ENCODE measurements at places on chromosomes 7 and 10. TPM values are rescaled to one million over a fixed set of nuclear protein-coding genes. Genes with fewer than 3 reads are reported as not detected.

DNA sequence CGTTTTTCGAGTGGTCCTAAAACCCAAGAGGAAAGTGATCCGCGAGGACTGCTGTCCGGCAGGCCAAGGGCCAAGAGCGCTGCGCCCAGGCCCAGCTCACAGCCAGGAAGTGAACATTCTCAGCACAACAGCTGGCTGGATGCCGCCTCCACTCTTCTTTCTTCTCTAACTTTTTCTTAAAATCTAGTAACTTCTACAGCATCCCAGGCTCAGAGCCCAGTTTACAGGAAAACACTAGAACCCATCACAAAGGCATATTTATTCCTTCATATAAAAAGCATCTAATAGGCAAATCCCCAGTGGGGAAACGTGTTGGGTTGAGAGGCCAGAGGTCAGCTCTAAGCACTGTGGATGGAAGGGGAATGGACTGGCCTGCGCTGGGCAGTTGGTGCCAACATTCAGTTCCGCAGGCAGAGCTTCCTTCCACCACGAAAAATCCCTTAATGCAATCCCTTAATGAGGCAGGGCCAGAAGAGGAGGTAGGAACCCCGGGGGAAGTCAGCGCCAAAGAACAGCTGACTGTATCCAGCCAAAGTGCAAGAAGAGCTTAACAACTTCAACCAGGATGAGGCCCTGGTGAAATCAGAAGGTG is 74.8 kb downstream of the ZRANB1 start:
- H3K4me3 ChIP-seq: no peak overlapping the region
- H3K4me1 ChIP-seq: no peaks in the 10 kb centered on the region
- no peak for DNase-seq
- H3K27me3 ChIP-seq: no peaks in the 10 kb centered on the region
- no peaks in the 10 kb centered on the region for H3K36me3 ChIP-seq

- H3K27ac ChIP-seq: peak overlapping the region; percentile 89
- H3K27me3 ChIP-seq: no peaks in the 10 kb centered on the region
- DNase-seq: peak; percentile 40
- H3K4me3 ChIP-seq: peak overlapping the region; percentile 57
- H3K36me3 ChIP-seq: peaks cover 30% of the 10 kb centered on the region
These were observed 13.4 kb downstream of the HNRNPF start for GRCh38 chr10:43395571-43396060.

Gene CPA4
- not detected for total RNA-seq

Gene FAM241B
- 10.8 TPM for total RNA-seq

Data from CD8-positive, alpha-beta memory T cell (primary cell).